GM12891 (cell line): ENCODE measurements at places on chromosomes 7 and 10.
A peak's percentile ranks its signal among the peaks of the same experiment; 100 is the strongest.

- DNase-seq = no peak
Observed at GRCh38 chr7:26356929-26357798, 65.5 kb downstream of the SNX10 start.

- no peak for DNase-seq
Observed at GRCh38 chr7:151616443-151617213, 96.9 kb upstream of the RHEB start.

- DNase-seq = no peak
Observed at GRCh38 chr7:49038821-49039358, 114.5 kb downstream of the CDC14C start.

GRCh38 chr7:138720286-138720685 is 19.1 kb upstream of the SVOPL start:
- no peak for DNase-seq

- no peak for DNase-seq
Observed at GRCh38 chr10:57979956-57980355, 287.7 kb downstream of the IPMK start.

DNA sequence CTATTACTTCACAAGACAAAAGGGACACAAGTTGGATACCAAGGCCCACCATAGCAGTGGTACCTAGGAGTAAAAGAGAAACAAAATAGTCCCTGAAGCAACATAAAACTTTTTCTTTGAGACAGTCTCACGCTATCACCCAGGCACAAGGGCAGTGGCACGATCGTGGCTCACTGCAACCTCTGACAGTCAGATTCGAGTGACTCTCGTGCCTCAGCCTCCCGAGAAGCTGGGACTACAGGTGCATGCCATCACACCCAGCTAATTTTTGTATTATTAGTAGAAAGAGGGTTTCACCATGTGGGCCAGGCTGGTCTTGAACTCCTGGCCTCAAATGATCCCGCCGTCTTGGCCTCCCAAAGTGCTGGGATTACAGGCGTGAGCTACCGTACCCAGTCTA is 59.0 kb upstream of the KCNMA1 start:
- no peak for DNase-seq

- no peak for DNase-seq
Observed at GRCh38 chr7:33710608-33711007, 194.7 kb upstream of the BMPER start.

- no peak for DNase-seq
Observed at GRCh38 chr7:136247211-136247610, 270.1 kb upstream of the MTPN start.

DNA sequence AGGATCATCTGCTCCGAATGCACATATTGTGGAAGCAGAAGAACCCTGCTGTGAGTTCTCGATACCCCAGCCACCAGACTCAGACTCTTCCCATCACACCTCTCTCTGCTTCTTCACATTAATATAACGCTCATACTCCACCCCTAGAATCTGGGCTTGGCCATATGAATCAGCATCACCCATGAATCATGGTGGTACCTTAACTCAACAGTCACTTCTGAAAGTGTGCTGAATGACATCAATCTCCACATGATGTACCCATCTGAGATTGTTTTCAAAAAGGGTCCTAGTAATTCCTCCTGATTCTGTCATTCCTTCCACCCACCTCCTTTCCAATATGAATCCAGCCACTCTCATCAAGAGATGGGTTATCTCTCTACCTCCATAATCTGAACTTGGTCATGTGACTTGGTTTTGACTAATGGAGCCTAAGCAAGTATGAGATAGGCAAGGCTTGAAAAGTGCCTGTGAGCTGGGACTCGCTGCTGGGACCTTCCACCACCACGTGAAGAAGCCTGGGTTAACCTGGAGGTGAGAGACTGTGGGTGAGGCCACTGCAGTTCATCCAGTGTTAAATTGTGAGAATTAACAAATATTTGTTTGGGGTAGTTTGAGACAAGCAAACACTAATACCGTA is 15.4 kb downstream of the YWHAG start:
- no peak for DNase-seq

GRCh38 chr10:69629897-69630650 is at the start of gene FAM241B:
FAM241B (plus strand) TSS chr10:69630247; CDS start chr10:69631744, 1,497 bp downstream.
- DNase-seq = peak; percentile 69

DNA sequence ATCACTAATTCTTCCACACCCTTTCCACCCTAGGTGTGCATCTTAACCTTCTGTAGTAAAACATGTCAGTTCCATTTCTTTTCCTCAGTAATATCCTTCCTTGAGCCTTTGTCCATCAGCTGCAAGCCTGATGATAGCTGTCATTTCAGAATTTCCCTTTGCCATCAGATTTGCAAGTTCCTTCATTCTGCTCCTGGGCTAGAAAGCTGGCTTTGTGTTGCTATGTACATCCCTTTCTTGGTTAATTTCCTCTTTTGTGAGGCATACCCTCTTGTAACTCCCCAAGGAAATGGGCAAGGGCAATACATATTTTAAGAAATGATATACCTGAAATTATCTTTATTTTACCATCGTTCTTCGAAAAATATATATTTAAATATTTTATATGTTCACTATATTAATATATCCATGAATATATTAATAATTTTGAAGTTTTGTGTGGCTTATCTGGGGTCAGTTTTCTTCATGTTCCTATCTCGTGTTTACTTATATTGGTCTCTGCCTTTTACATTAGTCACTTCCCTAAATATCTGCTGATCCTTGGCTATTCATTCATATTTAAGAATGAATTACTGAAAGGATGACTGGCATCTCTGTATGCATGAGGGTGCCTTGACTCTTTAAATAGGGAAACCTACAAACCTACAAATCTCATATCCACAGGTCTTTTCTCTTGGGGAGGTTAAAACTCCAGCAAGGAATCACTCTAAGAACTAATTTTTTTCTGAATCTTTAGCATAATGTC is 143.8 kb downstream of the ZNF22 start:
- DNase-seq = no peak

GRCh38 chr10:98659951-98660350 is 213.2 kb upstream of the HPS1 start:
- no peak for DNase-seq

DNA sequence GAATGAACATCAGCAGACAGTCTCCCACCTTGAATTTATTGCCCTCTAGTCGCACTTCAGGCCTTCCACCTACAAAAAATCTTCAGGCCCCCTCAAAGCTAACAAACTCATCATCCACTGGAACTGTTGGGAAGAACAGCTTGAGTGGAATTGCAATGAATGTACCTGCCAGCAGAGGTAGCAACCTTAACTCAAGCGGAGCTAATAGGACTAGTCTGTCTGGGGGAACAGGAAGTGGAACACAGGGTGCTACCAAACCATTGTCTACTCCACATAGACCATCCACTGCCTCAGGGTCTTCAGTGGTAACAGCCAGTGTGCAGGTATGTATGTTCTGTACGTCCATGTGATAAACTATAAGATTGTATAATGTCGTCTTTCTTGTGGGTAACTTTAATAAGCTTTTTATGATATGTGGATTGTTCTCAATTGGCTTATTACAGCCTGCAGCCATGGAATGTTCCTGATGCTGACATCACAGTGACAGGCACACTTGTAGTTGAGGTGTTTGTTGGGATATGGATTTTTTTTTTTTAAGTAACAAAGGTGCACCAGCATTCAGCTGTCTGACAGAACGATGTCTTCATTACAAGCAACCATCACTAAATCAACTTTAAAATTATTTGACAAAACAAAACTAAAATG is 53.3 kb downstream of the UBN2 start:
- DNase-seq = no peak

GRCh38 chr7:147915781-147916180 is 674.8 kb upstream of the C7orf33 start:
- no peak for DNase-seq

DNA sequence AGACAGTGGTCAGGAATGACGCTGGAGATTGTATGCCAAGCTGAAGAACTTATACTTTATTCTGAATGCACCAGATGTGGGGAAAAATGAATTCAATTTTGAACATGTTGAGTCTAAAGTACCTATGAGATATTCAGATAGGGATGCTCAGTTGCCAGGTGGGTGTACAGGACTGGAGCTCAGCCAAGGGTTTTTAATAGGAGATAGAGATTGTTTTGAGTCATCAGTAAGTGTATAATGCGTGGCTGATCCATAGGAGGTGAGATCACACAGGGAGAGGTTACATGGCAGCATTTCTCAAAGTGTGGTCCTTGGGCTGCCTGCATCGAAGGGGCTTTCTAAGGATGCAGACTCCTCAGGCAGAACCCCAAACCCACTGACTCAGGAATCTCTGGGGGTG is 6.8 kb upstream of the HIPK2 start:
- DNase-seq = no peak

DNA sequence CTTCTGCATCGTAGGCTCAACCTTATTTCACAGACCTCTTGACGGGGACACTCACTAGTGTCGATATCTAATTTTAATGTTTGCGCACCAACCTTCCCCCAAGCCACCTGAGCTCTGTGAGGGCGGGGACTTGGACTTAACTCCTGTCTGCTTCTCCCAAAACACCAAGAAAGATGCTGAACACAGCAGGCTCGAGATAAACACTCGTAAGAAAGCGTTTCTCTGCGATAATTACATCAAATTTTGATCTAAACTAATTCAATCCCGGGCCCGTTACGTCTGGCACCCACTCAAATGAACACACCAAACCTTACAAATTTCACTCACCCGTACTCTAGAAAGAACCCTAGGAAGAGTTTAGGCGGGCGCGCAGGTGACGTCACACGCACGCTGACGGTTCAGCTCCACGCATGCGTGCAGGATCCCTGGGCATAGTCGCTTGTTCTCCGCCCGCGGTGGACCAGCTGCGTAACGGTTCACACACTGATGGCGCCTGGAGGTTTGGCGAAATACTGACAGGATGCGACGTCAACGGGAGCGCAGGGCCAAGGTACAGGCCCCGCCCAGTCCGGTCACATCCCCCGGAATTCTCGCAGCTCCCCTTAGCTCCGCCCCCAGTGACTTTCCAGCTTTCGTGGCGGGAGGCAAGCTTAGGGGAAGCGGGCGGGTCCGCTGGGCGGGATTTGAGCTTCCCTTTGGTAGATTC is at the start of gene POT1:
TSS of gene POT1 (minus strand) at position 359 of the 706 bp plus-strand sequence. CDS start 32,652 bp downstream, outside the sequence.
- DNase-seq = peak; percentile 56

- no peak for DNase-seq
Observed at GRCh38 chr7:144725070-144725469, 110.8 kb downstream of the TPK1 start.

DNA sequence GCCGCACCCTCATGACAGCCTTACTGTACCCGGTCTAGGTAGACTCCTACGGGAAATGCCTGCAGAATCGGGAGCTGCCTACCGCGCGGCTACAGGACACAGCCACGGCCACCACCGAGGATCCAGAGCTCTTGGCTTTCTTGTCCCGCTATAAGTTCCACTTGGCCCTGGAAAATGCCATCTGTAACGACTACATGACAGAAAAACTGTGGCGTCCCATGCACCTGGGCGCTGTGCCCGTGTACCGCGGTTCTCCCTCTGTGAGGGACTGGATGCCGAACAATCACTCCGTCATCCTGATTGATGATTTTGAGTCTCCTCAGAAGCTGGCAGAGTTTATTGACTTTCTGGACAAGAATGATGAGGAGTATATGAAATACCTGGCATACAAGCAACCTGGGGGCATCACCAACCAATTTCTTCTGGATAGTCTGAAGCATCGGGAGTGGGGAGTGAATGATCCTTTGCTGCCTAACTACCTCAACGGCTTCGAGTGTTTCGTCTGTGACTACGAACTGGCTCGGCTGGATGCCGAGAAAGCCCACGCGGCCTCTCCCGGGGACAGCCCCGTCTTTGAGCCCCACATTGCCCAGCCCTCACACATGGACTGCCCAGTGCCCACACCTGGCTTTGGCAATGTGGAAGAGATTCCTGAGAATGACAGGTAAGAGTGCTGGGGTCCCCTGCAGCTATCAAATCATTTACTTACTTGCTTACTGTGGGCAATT is 8.5 kb upstream of the CHCHD1 start:
- DNase-seq = no peak

DNA sequence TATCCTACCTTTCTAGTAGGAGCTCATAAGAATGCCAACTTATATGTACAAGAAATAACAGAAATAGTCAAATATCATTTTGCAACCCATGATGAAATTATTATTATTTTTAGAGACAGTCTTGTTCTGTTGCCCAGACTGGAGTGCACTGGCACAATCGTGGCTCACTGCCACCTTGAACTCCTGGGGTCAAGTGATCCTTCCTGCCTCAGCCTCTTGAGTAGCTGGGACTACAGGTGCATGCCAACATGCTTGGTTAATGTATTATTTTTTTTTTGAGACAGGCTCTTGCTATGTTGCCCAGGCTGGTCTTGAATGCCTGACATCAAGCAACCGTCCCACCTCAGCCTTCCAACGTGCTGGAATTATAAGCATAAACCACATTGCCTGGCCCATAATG is 44.8 kb downstream of the TNPO3 start:
- no peak for DNase-seq

DNA sequence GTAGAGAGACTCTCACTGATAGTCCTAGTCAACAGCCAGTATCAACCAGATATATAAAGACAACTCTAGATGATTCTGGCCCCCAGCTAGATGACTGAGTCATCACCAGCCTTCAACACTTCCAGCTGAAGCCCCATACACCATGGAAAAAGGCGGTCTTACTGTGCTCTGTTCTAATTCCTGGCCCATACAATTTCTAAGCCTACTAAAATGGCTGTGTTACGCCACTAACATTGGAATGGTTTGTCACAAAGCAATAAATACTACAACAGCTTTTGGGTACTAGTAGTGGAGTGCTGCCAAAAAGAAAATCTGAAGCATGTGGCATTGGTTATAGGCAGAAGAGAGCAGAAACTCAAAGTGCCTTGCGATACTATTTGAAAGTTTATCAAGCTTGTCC is 13.0 kb upstream of the TES start:
- no peak for DNase-seq

DNA sequence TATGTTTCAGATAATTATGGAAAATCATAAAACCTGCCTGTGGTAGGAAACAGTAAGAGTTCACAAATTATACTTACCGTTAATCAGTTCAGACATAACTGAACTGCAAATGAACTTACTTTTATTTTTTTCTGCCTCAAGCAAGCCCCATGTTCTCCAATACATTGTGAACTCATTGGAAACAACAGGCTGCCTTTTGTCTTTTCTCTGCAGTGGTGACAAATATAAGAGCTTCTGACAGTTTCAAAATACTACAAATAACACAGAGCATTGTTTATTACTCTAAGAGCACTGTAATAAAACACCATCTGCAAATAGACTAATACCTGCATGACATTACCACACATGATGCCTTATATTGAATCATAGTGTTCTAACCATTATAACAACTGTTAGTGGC is 94.0 kb upstream of the CDCA7L start:
- DNase-seq = no peak

DNA sequence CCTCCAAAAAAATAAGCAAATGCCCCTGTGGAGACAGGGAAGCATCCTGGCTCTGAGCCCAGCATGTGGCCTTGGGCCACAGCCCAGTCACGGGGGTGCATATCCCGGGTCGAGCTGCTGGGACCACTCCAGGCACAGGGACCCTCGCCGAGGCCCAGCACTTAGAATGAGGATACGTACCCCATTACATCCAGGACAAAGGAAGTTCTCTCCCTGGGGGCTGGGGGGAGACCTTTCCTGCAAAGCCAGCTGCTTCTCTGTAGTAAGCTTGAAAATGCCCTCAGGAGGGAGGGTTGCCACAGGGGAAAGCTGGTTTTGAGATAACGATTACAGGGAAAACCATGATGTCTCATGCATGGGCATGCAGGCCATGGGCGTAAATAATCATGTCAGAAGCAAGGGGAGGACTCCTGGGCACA is 75.5 kb downstream of the HIPK2 start:
- no peak for DNase-seq

- DNase-seq = no peak
Observed at GRCh38 chr7:1669064-1669951, 769 bp upstream of the ELFN1 start.
